Retinal pigment epithelial cell (primary cell): ENCODE measurements at places on chromosomes 3 and 15.

- DNase-seq, result no peak
These were observed 4.4 kb downstream of the TGFBR2 start for GRCh38 chr3:30610702-30611368.

- no peak for DNase-seq
These were observed 22.0 kb downstream of the RGMA start for GRCh38 chr15:93066834-93067648.

DNA sequence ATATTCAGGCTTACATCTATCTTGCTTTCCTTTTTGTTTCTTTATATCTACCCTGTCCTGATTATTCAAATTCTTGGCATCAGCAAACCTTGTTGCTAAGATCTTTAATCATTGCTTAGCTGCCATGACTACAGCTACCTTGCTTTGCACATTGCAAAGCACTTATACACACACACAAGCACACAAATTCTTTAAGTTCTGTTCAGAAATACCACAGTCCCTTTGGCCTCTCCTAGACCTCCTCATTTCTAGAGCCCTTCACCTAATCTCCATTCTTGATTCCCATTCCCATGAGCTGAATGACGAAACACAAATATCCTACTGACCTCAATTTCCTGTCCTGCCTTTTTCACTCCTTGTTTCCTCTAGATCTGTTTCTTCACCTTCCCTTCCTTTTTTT, 409.6 kb downstream of the UNC13C start:
- no peak for DNase-seq

- no peak for DNase-seq
These were observed 28.6 kb downstream of the RLBP1 start for GRCh38 chr15:89192766-89193165.

DNA sequence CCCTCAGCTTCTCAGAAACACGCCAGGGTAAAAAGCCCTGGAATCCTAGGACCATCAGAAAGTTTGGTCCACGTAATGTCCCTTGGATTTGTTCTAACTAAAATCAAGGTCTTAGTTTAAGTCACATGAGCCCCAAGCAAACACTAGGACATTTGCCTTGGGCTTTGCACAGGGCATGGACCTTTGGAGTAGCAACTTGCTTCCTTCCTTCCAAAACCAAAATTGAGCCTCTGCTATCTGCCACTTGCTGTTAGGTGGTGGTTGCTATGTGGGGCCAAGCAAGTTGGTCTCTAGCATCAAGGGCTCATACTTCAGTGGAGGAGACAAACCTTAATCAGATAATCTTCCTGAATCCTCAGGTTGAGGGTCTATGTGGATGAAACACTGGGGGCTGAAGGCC, 4.0 kb upstream of the DAG1 start:
- no peak for DNase-seq

- no peak for DNase-seq
These were observed 9.4 kb upstream of the P2RY1 start for GRCh38 chr3:152825566-152825965.

DNA sequence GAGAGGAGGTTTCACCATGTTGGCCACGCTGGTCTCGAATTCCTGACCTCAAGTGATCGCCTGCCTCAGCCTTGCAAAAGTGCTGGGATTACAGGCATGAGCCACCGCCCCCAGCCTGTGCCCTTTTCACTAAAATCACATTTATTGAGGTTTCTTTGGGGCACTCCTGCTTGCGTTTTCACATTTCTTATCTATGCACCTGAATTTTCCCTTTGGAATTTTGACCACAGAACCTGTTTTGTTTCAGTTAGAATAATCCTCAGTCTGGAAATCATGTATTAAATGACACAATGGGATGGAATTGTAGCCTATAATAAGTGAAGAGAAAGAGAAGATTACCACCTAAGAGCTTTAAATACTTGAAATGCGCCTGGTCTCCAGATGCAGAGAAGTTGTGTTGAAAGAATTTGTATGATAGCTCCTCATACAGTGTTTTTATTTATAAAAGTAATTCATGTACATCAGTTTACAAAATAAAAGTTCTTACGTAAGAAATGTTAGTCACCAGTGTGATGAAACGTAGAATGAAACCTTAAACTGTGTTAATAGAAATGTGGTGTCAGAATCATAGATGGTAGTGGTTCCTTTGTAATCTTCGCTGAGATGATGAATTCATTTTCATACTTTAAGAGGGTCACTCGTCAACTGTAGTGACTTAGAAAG, 107.0 kb downstream of the TCF12 start:
- no peak for DNase-seq

GRCh38 chr3:8562081-8562595, 60.5 kb downstream of the LMCD1 start:
- no peak for DNase-seq

DNA sequence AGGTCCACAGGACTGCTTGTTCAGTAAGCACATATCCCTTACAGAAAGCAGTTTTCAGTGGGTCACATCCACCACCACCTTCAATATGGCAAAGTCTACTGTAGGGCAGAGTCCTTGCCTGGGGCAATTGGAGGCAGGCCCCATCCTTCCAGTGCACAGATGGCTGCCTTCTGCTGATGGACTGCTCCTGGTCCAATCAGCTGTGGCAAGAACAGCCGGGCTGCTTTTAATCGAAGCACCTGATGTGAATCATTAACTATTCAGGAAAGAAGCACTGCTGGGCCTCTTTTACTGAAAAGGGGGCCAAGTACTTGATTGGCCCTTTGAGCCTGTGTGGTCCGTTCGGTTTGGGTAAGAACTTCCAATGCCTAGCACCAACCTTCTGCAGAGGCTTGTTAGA, 24.4 kb downstream of the LARS2 start:
- DNase-seq, result no peak

DNA sequence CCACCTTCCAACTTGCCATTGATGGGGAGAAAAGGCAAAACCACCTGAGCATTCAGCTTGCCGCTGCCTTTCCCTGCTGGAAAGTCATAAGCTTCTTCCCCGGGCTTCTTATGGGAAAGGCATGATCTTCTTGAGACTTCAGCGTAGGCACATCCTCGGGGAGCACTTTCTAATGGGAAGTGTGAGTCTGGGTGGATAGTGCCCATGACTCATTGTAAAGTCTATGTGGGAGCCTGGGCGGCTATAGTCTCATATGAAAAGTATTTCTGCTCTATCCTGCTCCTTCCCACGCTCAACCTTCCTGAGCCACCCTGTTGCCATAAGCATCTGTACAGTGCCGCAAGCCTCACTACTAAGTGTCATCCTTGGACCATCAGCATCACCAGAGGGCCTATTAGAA, 309.9 kb upstream of the THBS1 start:
- no peak for DNase-seq

- no peak for DNase-seq
These were observed 1006.7 kb downstream of the ROBO1 start for GRCh38 chr3:78761126-78761525.

DNA sequence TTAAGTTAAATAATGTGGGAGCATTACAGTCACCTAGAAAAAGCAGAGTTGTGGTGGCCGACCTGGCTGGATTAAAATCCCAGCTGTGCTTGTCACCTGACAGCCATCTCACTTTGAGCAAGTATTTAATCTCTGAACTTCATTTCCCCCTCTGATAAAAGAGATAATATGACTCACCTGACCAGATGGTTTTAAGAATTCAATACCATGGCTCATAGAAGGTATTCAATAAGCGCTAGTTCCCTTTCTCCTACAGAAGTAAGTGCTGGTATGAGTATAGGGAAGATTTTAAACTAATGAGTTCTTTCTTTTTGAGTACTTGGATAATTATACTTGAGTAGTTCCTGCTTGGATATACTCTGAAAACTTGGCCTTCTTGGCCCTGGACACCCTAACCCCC, 325.5 kb downstream of the IL5RA start:
- no peak for DNase-seq

DNA sequence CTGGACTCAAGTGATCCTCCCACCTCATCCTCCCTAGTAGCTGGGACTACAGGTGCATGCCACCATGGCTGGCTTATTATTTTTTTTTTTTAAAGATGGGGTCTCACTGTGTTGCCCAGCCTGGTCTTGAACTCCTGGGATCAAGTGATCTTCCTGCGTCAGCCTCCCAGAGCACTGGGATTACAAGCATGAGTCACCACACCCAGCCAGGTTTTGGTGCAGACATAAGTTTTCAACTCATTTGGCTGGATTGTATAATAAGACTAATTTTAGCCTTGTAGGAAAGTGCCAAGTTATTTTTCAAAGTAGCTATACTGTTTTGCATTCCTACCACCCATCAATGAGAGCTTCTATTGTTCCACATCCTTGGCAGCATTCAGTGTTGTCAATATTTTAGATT, 32.1 kb downstream of the BUB1B start:
- DNase-seq, result peak; percentile 77

GRCh38 chr3:38370149-38370548, 23.6 kb downstream of the XYLB start:
- DNase-seq, result no peak

GRCh38 chr15:79332824-79333510, 22.1 kb downstream of the TMED3 start:
- no peak for DNase-seq

- no peak for DNase-seq
These were observed 47.3 kb downstream of the BDH1 start for GRCh38 chr3:197508461-197508860.

DNA sequence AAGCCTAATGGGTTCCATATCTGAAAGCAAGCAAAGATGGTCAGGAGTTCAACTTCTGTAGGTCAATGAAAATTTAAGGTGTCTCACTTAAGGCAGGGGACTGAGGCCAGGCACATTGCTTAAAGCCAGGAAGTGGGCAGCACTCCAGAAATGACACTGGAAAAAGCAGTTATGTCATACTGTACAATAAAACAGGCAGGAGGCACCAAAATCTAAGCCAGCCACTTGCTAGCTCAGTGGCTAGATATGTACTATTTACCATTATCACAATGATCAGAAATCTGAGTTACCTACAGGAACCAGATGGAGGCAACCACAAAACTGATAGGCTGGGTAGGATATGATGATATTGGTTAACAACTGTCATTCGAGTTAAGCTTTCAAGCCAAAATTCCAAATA, 57.3 kb downstream of the FRMD5 start:
- DNase-seq, result no peak

GRCh38 chr3:78907367-78907766, 860.4 kb downstream of the ROBO1 start:
- DNase-seq, result peak; percentile 49

DNA sequence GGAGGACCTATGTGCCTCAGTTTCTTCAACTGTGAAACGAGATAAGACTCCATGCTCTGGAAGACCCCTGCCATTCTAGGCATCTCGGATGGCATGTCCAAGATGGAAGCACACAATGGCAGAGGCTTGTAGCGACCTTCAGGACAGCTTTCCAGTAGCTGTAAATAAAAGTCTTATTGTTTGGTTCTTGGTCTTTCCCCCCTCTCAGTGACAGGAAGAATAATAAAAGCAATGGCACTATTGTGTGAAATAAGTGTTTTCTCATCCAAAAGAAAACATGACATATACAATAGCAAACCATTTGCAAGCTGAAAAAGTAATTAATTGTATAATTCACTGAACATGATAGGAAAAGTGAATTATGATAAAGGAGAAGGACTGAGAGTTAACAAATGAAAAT, 32.5 kb upstream of the CD47 start:
- no peak for DNase-seq

- no peak for DNase-seq
These were observed 20.3 kb downstream of the KY start for GRCh38 chr3:134630506-134630905.

DNA sequence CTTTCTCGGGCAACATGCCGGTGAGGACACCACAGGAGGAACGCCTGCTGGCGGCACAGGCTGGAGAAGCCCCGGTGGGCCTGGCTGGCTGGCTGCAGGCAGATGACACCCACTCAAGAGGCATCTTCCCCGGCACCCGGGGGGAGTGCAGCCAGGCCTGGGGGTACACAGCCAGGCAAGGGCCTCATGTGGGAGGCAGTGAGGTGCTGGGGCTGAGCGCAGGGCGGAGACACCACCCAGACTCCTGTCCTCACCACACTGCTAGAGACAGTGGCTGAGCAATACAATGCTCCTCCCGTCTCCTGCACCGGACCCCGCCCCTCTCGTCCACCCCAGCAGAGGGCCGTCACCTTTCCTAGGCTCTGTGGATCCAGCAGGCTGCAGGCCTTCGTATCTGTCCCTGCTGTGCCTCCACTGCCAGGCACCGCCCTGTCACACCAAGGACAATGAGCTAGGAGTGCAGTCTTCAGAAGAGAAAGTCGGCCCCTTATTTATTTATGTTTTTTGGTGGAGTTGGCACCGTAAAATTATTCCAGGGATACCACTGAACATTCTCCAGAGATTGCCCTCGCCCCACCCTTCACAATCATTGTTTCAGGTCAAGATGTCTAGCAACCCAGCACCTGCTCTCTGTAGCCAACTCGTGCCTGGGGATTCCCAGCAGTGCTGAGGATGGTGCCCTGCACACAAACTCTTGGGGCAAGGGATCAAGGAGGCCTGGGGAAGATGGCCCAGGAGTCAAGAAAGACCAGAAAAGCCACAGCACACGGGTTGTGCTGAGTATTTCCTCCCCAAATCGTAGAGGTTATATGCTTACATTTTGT, 129.1 kb downstream of the ATP10A start:
- no peak for DNase-seq
